Fibroblast of gingiva (primary cell): ENCODE measurements at places on chromosomes 6 and 20.

DNA sequence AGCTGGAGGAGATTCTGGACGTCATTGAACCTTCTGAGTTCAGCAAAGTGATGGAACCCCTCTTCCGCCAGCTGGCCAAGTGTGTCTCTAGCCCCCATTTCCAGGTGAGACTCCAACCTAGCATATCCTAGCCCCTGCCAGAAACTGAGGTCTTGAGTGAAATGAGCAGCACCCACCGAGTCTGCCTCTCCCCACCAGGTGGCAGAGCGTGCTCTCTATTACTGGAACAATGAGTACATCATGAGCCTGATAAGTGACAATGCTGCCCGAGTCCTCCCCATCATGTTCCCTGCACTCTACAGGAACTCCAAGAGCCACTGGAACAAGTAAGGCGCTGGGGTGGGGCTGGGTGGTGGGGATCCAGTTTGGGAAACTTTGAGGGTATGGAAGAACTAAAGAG, 4.6 kb downstream of the MEA1 start:
- DNase-seq = no peak

DNA sequence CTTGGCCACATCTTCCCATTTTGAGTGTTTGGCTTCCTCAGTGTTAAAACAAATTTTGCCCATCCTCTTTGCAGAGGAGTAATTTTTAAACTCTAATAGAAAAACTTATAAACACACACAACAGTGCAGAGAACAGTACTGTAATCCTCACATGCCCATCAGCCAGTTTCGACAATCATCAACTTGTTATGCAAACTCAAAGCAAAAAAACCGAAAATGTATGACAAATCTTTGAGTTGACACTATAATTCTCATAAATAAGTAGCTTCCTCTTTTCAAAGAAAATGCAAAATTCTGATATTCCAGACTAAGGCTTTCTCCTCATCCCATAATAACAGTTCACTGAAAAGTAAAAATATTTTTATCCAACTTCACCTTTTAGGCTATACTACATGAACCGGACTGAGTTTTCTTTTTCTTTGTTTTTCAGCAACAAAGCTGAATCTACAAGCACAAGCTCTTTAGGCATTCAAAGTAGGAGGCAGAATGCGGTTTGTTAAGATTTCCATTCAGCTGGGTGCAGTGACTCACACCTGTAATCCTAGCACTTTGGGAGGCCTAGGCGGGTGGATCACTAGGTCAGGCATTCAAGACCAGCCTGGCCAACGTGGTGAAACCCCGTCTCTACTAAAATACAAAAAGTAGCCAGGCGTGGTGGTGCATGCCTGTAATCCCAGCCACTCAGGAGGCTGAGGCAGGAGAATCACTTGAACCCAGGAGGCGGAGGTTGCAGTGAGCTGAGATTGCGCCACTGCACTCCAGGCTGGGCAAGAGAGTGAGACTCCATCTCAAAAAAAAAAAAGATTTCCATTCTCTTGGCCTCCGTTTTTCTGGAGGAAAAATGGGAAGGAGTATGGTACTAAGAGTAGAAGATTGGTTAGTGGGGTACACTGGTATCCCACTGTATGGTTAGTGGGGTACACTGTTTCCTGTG, 74.8 kb downstream of the GCNT2 start:
- no peak for DNase-seq

DNA sequence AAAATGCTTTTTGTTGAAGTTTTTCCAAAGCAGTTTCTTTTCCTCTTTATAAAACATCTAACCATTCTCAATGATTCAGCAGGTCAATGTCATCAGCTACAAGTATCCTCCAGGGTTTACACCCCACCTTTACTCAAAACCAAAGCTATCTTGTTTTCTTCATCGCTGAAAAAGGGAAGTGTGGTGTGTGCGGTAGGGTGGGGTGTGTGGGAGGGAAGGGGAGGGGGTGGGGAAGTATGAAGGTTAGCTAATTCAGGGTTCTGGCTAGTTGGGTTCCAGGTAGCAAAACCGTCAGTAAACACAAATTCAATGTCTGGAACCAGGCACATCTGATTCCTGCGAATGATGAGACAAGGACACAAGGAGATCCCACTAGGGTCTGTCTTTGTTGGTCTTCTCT, 189.6 kb downstream of the GJA10 start:
- no peak for DNase-seq

GRCh38 chr6:7176208-7176607, 68.4 kb downstream of the RREB1 start:
- no peak for DNase-seq

DNA sequence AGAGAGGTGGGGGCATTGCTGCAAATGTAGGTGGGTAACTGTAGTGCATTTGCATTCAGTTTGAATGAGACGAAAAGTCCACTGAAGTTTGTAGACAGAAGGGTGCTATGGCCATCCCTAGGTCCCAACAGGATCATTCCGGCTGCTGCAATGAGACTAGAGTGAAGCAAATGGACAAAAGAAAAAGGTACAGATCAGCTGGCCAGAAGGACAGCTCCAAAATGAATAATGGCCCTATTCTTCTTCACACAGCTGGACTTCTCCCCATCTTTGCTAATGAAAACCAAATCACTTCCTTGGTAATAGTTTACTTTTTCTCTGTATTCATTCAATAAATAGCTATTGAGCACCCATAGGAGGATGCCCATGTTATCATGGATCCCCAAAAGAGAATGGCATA, 56.4 kb upstream of the TPD52L1 start:
- DNase-seq = no peak

- no peak for DNase-seq
Observed at GRCh38 chr6:154479771-154480639, 30.5 kb downstream of the CNKSR3 start.

DNA sequence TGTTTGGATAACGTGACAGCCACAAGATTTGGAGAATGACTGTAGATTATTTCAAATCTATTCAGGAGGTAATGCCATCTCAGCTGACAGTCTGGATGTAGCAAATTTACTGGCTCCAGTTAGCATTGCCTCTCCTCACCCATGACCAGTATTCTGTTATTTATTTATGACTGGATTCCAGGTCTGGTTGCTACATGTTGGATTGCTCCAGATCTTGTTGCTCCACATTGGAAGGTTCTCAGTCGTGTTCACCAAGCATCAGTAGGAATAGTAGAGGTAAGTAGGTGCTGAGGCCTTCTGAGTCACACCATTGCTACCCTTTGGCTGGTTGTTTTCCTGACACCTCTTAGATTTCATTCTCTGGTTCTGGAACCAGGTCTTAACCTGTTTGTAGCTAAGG, 69.5 kb upstream of the ELOVL5 start:
- peak; percentile 39 for DNase-seq

- DNase-seq = no peak
Observed at GRCh38 chr6:139311831-139312230, 20.0 kb upstream of the TXLNB start.

DNA sequence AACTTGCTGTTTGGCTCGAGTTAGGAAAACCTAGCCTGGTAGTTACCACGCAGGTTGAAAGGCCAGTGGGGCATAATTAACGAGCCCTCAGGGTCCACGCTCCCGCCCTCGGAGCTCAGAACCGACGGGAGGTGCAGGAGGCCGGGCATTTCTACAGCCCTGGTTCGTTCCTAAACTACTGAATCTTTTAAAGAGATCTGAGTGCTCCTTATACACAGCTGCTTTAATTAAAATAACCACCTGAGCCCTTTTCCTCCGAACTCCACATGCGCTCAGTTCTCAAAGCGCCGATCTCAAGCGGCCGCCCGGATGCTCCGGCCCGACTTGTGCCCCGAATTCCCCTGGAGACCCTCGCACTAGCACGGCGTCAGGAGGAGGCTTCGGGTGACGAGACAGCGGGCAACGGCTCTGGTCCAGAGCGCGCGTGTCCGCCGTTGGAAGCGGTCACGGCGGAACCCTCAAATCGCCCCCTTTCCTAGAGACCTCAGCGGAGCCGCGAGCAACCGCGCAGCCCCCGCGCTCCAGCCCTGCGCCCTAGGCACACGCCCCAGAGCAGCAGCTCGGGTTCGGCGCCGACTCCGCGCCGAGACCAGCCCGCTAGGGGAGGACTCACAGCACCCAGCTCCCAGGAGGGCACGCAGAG, 397 bp downstream of the WDR27 start:
- DNase-seq = no peak

DNA sequence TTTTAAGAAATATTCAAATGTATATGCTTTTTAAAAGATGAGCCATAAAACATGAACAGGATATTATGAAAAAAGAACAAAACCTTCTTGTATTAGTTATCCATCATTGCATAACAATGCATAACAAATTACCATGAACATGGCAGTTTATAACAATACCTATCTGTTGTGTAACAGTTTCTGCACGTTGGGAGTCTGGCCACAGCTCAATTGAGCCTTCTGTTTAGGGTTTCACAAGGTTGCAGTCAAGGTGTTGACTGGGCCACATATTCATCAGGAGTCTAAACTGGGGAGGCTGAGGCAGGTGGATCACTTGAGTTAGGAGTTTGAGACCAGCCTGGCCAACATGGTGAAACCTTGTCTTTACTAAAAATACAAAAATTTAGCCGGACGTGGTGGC, 149.4 kb upstream of the SMLR1 start:
- no peak for DNase-seq

DNA sequence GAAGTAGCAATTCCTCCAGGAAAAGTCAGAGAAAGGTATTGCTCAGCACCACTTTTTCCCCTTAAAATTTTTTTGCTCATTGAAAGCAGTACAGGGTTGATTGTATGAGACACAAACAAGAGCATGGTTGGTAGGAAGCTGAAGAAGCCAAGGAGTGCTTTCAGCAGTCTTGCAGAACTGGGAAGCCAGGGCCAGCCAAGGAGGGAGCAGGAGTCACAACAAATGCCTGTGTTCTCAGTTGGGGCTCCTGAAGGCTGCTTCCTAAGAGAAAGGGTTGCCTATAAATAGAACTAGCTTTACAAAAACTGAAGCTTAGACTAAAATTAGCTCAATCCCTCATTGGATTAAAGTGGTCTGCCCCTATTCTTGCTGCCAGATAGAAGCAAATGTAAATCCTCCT, 3.3 kb upstream of the THEMIS start:
- no peak for DNase-seq

GRCh38 chr6:42260972-42261371, 43.3 kb upstream of the MRPS10 start:
- no peak for DNase-seq

- DNase-seq = peak; percentile 77
Observed at GRCh38 chr6:17392978-17393891, at the start of gene CAP2. TSS of gene CAP2 (plus strand) at chr6:17393595. CDS start at chr6:17421556, 27,961 bp downstream.

- no peak for DNase-seq
Observed at GRCh38 chr20:36217226-36217625, 19.1 kb upstream of the AAR2 start.

- DNase-seq = no peak
Observed at GRCh38 chr6:116057766-116058165, 2.9 kb downstream of the FRK start.

DNA sequence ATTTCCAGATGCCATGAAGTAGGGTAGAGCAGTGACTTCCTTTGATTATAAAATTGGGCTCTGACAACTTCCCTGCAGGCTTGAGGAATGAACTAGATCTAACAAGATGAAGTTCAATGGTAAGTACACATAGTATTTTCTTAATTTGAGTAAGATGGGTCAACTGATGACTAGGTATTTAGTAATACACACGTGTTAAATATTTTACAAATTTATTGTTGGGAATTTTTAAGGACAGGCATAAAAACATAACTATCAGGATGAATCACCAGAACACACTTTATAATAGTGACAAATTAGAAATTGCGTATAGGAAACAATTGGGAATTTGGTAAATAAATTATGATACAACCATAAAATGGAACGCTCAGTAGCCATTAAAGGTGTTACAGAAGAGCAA, 762.4 kb upstream of the SLC35B3 start:
- no peak for DNase-seq

DNA sequence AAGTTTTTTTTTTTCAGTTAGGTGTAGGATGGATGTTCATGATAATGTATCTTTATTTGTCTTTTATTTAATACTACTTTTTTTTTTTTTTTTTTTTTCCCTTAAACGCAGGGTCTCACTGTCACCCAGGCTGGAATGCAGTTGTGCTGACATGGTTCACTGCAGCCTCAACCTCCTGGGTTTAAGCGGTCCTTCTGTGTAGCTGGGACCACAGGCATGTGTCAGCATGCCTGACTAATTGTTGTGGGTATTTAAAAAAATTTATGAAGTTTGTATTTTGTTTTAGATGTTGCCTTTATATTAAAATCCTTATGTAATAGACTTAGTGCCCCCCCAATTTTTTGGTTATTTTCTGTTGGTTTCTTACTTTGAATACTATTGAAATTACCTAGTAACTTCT, 42.6 kb downstream of the NCOA3 start:
- peak; percentile 14 for DNase-seq
